CD4-positive, alpha-beta T cell treated with Interleukin-2 at 100 ng/mL for 4 hours (primary cell): ENCODE measurements at places on chromosomes 7 and 10.

DNA sequence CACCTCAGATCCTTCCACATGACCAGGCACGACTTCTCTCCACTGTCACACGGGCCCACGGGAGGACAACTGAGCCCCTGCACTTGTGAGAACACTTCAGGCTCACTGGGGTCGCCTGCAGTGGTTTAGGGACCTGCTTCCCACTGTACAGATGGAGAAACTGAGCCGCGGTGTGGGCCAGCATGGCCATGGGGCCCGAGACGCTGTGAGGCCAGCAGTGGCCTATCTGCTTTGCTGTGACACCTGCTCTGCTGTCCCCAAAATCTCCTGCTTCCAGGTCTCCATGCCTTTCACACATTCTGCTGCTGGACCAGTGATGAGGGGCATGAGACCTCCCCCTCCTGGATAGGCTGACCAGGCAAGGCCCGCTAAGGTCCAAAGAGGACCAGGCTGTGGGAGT is 75.8 kb upstream of the PAX2 start:
- DNase-seq = no peak

DNA sequence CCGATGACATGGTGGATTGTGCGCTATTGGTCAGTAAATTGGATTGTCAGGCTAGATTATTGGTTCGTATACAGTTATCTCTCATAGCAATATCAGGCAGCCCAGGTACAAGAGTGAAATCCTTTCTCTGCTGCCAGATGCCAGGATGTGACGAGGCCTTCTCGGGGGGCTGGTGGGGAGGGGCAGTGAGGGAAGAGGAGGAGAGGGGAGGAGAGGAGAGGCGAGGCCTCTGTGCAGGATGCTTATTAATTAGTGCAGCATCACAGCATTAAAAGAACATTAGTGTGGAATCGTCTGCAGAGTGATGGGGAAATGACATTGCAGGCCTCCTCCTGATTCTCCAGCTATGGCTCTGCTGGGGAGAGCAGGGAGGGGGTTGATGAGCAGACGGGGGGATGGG is 30.5 kb upstream of the SLF2 start:
- no peak for DNase-seq

GRCh38 chr7:148772297-148773089 is 73.8 kb downstream of the CUL1 start:
- DNase-seq = peak; percentile 63

DNA sequence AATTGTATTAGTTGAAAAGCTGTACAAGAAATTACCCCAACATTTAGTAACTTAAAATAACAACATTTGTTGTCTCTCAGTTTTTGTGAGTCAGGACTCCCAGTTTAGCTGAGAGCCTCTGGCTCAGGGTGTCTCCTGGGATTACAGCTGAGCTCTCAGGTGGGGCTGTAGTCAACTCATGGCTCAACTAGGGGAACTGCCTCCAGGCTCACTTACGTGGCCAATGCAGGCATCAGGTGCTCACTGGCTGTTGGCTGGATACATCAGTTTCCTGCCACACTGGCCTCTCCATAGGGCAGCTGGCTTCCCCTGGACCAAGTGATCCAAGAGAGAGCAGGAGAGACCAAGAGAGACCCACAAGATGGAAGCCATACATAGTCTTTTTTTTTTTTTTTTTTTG is 17.5 kb downstream of the CCNY start:
- no peak for DNase-seq

DNA sequence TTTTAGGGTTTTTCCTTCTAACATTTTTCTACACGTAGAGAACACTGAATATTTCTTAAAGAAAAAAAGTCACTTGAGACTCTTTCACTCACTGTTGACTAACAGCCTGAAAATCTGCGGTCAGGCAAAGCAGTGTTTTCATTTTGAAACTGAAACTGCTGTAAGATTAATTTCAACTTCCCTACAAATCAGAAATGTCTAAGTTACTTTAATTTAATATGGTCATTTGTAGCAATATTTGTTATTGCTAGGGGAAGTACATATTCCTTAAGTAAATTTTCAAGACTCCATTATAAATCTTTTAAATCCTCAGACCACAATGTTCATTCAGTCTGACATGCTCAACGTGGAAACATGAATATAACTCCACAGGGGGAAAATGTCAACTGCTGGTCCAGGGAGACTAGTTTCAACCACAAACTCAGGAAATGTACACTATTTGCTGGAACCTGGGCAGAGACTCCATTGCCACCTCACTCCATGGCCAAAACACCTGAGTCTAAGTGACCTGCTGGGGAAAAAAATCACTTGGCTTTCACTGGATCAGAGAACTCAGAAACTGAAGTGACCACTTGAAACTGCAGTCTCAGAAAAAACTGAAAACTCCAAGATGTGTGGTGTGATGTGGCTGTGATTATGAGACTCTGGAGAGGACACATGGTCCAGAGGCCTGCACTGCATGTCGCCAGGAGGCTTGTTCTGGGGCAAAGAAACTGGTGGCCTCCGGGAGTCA is 161.2 kb downstream of the TAX1BP1 start:
- peak; percentile 48 for DNase-seq

- DNase-seq = no peak
Observed at GRCh38 chr10:129850790-129851189, 113.3 kb downstream of the EBF3 start.

DNA sequence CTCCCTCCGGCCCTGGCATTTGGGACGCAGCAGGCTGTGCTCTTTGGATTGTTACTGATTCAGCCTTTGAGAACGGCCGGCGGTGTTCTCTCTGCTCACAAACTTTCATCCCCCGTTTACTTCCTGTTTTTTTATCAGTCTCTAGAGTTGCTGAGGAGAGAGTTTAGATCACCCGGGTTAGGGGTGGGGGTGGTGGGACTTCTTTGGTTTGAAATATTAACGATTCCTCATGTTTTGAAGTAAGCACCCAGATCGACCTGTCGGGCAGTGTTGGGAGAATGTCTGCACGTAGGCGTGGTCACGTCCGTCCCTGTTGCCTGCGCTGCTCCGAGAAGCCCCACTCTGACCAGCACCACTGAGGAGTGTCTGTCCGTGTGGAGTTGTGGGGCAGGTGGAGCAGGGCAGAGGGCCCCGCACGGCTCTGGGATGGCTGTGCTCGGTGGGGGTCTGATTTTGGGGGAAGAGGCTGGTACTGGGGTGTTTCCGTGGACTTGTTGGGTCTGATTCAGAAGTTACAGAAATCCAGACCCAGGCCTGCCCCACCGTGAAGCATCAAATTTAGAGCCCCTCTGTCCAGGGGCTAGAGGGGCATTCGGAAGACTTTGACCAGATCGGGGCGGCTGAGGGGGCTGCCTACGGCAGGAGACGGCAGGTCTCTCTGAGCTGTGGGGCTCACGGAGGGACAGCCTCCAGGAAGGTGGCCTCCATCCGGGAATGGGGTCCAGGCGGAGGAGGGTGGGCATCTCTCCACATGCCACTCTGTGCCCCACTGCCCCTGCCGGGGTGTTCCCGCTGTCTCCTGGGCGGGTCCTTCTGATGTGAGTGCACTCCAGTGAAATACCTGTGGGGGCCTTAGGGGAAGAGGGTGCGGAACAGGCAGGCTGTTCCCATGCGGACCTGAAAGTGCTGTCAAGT is 7.4 kb downstream of the INPP5A start:
- DNase-seq = no peak

DNA sequence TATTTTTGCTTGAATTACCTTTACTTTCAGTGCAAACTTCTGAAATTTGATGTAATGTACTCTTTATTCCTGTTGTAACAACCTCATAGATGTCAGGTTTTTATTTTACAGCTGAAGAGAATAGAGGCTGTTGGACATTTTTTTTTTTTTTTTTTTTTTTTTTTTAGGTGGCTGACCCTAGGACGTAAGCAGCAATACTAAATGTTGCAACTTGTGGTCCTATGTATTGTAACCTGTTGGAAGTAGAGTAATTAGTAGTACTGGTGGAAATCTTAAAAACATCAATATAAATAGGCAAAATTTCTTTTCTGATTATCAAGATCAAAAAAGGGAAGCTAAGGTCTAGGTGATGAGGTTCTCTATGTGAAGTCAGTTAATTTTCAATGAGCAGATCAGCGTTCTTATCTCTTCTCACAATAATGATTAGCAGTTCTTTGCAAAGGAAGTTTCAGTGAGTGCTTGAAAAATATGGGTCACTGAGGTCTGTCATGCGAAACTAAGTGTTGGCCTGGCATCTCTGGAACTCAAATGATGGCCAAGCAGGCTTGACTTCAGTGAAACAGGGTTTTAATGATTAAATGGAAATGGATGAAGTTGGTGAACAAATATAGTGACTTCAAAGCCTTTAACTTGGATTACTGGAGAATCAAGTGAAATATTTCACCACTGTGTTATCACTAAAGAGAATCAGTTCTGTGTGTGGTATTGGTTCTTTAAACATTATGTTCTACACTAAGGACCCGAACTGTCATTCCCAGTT is 42.7 kb downstream of the BICC1 start:
- DNase-seq = no peak

DNA sequence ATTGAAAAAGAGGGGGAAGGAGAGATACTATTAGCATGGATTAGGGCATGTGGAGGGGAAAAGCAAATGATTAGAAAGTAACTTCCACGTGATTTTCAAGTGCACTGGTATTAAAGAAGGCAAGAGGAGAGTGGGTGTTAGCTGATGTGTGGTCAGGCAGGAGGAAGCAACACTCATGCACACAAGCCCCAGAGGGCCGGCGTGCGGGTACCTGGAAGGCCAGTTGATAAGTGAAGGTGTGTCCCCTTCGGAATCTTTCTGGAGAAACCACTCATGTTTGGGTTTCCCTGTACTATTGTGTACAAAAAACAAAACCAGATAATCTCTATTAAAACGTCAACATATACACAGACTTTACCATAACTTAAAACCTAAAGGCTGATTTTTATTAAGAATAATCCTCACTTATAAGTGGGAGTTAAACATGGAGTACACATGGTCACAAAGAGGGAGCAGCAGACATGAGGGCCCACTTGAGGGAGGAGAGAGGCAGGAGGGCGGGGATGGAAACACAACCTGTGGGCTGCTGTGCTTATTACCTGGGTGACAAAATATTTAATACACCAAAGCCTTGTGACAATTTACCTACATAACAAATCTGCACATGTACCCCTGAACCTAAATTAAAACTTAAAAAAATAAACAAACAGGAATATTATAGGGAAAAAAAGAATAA is 98.9 kb downstream of the SVIL start:
- no peak for DNase-seq

DNA sequence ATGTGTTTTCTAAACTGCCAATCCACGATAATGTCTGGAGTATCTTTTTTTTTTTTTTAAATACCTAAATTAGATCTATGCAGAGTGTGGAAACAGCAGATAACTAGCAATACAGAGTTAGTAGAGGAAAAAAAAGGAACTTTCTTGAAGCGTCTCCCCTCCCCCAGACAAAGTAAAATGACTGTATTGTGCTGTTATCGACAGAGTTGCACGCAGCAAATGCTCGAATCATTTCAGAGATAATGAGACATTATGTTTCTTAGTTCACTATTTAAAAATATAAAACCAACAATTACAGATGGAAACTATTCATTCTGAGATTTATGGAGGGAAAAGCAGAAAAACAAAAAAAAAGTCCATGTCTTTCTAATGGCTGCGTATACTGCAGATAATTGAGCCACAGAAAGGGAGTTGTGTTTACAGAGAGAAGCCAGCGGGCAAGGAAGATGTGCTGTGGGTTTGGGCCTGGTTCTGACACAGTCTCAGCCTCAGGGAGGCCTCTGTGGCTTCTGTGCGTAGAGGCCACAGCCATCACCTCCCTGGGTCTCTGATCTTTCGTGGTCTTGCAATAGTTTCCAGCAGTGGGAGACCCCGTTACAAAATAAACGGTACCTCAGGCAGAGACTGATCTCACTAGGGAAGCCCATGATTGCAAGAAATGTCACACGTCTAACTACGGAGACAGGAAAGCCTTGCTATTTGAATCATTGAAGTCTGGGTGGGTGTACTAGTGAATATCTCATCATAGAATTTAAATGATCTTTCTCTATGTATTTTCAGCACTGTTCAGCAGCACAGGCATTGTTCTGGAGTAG is 19.1 kb upstream of the KLF6 start:
- peak; percentile 84 for DNase-seq

DNA sequence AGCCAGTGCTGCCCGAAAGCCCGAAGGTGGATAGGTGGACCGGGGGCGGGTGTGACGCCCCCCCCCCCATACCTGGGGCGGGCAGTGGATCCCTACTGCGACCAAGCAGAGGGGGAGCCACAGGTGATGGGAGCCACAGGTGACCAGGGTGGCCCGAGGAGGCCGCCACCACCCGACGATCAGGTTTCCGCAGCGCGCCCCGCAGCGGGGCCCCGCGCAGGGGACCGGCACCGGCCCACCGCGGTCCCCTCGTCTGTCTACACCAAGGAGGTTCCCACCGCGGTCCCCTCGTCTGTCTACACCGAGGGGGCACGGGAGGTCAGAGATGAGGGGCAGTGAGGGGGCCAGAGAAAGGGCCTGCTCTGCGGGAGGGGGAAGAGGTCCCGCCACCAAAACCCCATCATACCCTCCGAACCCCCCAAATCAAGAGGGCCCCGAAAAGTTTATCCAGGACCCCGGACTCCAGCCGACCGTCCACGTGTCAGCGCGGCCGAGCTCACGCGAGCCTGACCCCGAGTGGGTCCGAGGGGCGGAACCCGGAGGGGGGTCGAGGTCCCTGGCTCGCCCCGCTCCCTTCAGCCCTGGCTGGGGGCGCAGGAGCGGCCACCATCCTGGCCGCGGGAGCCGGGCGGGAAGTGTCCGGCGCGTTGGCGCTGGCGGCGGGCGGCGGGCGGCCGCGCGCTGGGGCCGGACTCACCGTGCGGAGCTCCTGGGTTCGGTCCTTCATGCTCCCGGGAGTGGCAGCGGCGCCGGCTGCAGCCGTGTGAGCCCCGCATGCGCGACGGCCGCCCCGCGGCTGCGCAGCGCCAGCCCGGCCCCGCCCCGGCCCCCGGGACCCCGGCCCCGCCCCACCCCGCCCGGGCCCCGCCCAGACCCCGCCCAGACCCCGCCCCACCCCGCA is at the start of gene STX1A:
TSS of gene STX1A (minus strand) at position 765 of the 901 bp plus-strand sequence. CDS start at position 727, 38 bp downstream.
- DNase-seq = peak; percentile 67

DNA sequence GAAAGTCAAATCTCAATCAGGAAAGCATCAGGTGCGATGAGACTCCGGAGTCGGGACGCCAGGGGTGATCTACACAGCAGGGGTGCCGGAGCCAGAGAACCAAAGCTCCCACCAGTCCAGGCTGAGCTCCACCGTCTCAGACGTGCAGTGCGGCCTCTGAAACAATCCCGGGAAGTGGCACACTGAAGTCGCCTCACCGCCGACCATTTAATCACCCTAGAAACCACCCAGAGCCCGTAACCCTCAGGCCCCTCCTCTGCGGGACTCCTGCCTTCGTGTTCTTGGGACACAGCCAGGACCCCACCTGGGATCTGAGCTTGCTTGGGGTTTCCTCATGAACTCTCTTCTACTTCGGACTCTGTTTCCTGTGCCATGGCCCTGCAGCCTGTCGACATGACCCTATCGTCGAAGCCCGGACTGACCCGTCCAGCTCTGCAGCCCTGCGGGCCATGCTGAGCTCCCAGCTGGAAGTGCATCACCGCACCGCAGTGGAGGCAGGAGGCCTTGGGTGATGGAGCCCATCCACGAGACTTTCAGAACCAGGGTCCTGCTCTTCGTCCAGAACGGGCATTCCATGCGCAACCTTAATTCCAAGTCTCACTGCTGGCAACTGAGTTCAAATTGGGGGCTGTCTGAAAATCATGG is 266.4 kb downstream of the PTPRN2 start:
- DNase-seq = no peak

- no peak for DNase-seq
Observed at GRCh38 chr7:70319057-70319456, 720.8 kb downstream of the AUTS2 start.
